ENCODE measurements at places on chromosomes 7 and 10.

GRCh38 chr10:33537066-33537465, 202.6 kb upstream of the NRP1 start:
- no peak for DNase-seq

DNA sequence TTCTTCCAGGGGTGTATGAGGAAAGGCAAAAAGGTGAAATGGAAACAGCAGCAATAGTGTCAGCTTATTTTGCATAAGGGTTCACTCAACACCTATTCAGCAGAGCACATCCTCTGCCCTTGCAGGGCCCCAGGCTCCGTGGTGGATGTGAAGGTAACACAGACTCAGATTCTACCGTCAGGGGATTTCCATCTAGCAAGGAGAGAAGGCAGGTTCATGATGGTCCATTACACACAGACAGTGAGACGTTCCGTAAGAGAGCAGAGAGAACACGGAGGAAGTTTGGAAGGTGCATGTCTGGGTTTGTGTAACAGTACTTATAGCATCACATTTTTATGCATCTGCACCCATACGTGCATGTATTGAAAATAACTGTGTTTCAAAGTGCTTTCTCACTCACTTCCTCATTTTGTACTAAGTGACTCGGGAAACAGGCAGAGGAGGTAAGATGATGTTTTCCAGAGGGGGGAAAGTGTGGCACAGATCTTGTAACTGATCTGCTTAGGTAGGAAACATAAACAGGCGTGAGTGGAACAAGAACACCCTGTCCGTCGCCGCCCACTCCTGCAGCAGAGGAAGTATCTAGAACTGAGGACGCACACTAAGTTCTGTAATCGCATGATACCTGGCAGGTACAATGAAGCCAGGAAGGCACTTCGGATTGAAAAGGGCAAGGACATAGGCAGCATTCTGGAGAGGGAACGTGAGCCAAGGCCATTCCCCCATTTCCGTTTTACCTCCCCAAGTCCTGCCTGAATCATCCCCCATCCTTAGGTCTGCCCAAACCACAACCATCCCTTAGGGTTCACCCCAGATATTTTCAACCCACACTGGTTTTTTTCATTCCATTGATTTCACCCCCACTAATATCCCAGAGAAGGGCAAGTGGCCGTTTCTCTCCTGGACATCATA, 1.0 kb upstream of the ENO4 start:
- DNase-seq, result no peak

- no peak for DNase-seq
Measured at GRCh38 chr7:22268884-22269421, 88.0 kb downstream of the RAPGEF5 start.

GRCh38 chr10:118868589-118868988, 113.8 kb upstream of the CACUL1 start:
- no peak for DNase-seq

DNA sequence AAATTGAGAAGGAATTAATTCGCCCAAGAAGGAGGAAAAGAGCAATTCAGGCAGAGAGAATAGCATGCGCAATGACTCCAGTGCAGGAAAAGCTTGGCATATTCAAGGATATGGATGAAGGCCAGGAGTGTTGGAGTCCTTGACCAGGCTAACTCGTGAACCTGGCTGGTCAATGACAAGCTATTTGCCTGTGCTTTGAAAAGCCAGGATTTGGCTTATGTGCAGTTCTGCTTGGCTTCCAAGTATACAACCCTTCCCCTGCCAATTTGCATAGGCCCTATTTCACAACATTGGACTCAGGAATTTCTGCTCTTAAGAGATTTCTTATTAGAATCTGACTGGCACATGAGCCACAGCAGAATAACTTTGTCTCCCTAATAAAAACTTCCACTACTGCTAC, 72.3 kb upstream of the SP8 start:
- no peak for DNase-seq

GRCh38 chr10:101425535-101425934, 71.6 kb downstream of the BTRC start:
- DNase-seq, result no peak

Measured in central memory CD8-positive, alpha-beta T cell (primary cell).